ENCODE measurements at places on chromosomes 12 and 14.

DNA sequence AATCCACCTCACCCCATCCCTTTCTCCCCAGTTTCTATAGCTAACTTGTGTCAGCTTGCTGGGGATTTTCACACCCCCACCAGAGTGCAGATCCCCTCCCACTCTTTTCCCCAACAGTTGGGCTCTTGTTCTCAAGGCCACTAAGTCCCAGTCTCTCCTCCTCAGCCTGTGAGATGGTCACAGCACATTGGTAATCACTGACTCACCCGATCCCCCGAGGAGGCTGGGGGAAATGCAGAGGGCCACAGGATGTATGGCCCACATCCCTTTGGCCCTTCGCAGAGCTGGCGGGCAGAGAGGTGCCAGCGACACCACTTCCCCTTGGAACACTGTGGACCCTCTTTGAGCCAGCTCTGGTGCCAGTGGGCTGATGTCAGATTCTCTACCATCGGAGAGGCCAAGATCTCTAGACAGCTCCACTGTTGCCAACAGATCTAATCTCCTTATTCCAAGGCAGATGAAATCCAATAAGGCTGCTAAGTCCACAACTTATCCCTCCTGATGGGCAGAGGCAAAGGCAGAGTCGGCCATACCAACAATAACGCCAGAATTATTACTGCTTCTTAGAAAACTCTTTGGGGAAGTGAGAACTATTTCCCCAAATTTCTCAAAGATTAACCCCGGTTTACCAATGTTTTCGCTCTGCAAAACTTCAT, 1.6 kb downstream of the FMNL3 start:
- no peak for DNase-seq

DNA sequence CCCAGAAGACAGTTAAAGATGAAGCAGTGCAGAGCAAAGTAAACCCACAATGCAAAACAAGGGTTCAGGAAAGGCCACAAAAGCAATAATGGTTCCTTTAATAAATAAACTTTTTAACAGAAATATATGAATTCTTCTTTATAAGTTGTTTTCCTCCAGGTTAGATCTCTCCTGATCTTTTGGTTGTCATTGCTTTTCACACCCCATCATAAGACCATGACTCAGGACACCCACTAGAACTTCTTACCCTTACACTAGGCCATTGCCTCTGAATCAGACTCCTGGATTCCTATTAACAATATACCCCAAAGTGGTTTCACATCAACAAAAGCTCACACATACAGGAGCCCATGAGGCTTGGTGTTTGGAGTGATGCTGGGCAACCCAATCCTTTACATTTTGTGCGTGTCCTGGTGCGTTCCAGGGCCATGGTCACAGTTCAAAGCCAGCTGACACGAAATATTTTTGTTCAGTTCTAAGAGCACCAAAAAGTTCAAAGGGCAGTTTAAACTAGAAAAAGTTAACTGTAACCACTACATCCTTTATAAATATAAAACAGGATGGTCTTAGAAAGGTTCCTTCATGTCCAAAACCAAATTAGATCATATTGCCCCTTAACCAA, 187.0 kb downstream of the EPS8 start:
- no peak for DNase-seq

DNA sequence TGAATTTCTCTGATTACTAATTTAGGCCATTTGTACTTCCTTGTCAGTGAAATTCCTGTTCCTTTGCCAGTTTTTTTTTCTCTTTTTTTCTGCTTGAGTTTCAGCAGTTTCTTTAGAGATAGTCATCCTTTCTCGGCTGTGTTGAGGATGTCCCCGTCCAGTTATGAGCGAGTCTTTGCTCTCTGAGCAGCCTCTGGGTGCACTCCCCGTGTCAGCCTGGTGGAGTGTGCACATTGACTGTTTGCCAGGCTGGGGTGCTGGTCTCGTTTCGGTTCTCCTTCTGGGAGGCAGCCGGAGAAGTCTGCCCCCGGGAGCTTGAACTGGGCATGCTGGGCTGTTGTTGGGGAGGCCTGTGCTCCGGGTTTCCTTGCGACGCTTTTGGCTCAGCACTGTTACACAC, 3.0 kb downstream of the PACS2 start:
- DNase-seq = no peak

DNA sequence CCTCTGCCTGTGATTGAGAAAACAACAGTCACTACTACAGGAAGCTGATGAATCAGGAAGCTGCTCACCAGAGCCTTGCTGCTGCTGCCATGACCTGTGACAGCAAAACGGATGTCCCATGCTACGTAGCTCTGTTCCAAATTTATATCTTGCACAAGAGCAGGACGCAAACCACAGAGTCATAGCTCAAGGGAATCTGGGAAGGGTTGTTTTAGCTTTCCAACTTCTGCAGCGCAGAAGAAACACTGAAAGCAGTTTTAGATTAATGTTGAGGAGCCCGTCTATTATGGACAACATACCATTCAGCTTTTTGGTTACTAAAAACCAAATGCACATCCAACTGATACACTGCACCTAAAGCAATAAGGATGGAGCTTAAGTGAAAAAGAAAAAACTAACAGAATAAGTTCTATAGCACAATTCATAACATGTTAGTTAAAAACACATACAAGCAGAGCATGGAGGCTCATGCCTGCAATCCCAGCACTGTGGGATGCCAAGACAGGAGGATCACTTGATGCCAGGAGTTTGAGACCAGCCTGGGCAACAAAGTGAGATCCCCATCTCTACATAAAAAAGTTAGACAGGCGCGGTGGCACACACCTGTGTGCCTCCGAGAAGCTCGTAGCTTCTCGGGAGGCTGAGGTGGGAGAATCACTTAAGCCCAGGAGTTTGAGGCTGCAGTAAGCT, 1.7 kb upstream of the ANKRD33 start:
- no peak for DNase-seq

GRCh38 chr12:113116875-113117274, 18.7 kb downstream of the RASAL1 start:
- no peak for DNase-seq

- no peak for DNase-seq
These were observed 186.6 kb upstream of the EEA1 start for GRCh38 chr12:93115646-93116045.

- DNase-seq = no peak
These were observed 61.6 kb downstream of the WDR20 start for GRCh38 chr14:102201353-102201738.

GRCh38 chr12:132190012-132190755, 45.9 kb downstream of the NOC4L start:
- DNase-seq = no peak

All from NCI-H1048 (cell line).